Hematopoietic multipotent progenitor cell (in vitro differentiated cells): ENCODE measurements at places on chromosomes 4 and X.

- DNase-seq: no peak
These were observed 4.2 kb downstream of the TCEAL6 start for GRCh38 chrX:102138064-102138463.

GRCh38 chr4:80592950-80593349 is 257.4 kb downstream of the CFAP299 start:
- no peak for DNase-seq

- DNase-seq: no peak
These were observed 72.0 kb upstream of the DHRSX start for GRCh38 chrX:2572740-2573139.

- DNase-seq: no peak
These were observed 22.9 kb upstream of the CPE start for GRCh38 chr4:165355900-165356300.

DNA sequence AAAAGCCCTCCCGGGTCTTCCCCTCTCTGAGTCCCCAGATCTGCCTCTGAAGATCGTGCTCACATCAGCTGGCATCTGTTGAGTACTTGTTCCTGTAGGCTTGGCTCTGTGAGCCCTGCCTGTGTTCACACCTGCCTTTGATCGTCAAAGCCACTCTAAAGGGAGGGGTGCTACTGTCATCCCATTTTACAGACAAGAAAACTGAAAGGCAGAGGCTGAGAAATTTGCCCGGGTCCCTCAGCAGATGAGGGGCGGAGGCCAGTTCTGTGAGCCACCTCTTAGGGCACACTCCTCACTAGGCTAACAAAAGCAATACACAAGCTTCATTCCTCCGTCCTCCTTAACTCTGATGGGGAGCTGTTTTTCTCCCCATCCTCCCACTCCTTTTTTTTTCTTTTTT is 655 bp downstream of the CYTL1 start:
- DNase-seq: no peak

GRCh38 chr4:8157944-8158709 is 486 bp downstream of the ABLIM2 start:
- DNase-seq: no peak

GRCh38 chr4:66820681-66821080 is 724.6 kb downstream of the CENPC start:
- no peak for DNase-seq

DNA sequence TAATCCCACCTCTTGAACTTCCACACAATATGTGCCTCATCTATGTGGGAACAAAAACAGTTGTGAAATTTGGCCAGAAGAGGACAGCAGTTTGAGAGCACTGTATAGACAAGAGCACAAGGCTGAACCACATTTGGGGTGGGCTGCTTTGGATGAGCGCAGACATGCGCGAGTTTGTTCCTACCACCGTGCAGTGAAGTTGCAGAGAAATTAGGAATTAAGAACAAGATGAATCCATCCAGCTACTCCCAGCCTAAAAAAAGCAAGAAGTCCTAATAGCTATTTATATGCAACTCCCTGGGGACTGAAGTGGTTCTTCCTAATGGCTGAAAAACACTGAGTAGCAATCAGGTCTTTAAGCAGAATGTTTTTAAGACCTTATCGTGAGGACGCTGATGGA is 1.0 kb downstream of the GAB3 start:
- no peak for DNase-seq

DNA sequence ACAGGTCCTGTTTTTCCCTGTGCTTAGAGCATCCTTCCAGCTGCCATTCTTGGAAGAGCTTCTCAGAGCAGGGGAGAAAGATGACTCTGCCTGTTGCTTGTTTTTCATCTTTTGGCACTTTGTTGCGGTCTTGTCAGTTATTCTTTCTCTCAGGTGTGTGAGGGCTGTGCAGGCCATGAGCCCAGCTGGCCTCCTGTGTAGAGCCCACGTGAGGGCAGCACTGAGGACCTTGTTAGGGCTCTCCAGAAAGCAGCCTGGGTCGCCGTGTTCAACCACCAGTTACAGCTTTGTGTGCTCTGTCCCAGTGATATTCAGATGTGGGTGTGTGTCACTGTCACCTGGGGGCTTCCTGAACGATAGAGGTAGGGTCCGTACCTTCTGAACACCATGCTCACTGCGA is 52.8 kb downstream of the NOP14 start:
- no peak for DNase-seq

DNA sequence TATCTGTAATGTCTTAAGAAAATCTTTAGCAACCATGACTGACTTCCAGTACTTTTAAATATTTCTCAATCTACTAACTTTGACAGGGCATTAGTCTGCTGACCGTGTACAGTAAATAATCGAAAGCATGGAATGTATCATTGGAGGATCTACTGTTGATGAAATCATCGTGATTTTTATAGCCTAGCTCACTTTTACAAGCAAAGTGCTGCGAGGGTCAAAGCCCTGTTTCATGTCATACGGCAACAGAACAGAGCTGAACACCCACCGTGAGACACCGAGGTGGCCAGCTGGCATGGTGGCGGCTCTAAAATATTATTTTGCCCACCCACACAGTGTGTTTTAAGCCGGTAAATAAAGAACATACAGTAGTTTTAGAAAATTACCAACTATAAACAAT is 679.3 kb downstream of the FAT4 start:
- no peak for DNase-seq

DNA sequence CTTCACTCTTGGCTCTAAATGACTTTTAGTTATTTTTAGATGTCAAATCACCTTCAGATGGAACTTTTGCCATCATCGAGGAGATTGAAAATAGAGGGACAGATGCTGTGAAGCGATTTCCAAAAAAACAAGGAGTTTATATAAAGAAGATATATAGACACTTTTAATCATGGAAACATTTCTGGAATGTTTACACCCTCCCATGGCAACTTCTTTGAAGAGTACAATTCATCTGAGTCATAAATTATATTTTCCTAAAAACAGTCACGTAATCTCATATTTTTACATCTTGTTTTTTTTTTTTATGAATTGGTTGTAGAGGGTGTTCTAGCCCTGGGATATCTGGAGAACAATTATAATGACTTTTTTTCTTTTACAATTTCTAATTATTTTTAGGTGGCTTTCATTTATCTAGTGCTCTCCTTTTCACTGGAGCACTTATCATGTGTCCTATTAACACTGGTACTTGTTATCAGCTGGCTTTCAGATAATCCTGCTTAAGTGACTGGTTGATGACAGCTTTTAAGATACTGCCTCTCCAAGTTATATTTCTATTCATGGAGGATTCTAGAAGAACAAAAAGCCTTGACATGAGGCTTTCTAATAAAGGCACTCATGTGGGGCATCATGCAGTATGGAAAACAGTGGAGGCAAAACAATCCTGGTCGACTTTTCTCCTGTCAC is 24.9 kb downstream of the PCDH7 start:
- no peak for DNase-seq

GRCh38 chr4:110197529-110198042 is 829 bp downstream of the ELOVL6 start:
- peak; percentile 74 for DNase-seq

GRCh38 chrX:130079824-130080406 is 30.4 kb downstream of the ELF4 start:
- no peak for DNase-seq

- DNase-seq: no peak
These were observed 1447.0 kb downstream of the C4orf33 start for GRCh38 chr4:130542953-130543352.

GRCh38 chr4:17120761-17121160 is 222.3 kb upstream of the LDB2 start:
- DNase-seq: no peak

- DNase-seq: no peak
These were observed 112.8 kb upstream of the LRPAP1 start for GRCh38 chr4:3644849-3645627.

DNA sequence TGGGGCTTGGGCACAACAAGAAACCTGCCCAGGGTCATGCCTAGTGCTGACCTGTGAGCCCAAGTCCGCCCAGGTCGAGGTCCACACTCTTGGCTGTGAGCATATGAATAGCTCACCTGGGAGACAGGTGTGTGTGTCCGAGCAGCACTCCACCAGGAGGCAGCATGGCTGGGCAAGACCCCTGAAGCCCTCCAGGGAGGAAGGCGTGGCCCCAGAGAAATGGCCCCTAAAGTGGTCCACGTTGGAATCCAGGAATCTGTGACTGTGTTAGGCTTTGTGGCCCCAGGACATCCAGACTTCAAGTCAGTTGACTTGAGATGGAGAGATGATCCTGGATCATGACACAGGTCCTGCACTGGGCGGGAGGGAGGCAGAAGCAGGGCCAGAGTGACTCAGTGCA is 138.8 kb downstream of the CPZ start:
- DNase-seq: no peak

DNA sequence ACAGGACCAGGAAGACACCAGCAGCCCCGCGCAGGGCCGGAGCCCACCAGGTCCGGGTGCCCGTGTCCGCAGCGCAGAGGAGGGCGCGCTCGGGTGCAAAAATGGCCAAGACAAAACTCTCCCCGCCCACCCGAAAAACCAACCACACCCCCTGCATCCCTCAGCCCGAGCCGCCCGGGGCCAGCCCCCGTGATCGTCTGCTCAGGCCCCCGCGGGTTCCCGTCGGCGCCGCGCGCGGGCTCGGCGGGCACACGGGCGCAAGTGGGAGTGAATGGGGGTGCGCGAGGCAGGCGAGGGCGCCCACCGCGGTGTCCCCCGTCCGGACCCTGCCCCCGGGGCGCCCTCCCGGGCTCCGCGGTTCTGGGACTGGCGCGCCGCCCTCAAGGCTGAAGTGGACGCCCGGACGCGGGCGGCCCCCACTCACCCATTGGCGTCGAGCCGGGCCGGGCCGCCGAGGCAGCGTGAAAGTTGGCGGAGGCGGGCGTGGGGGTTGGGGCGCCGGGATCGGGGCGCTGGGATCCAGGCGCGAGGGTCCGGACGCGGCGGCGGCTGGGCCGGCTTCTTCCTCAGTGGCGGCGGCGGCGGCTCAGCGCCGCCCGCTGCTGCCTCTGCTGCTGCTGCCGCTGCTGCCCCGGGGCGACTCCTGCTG is 393 bp downstream of the SH3KBP1 start:
- DNase-seq: no peak

DNA sequence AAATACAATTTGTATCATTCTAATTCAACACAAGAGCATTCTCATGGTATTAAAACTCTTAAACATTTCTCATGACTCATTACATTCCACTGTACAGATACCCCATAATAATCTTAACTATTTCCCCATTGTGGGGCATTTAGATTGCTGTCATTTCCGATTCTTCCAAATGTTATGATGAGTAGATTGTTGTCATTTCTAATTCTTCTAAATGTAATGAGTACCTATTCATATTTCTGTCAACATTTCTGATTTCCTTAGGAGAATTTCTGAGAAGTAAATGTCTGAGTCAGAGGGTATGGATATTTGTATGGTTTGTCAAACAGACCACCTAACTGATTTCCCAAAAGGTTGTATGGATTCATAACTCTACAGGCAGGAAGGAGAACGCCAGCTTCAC is 8.3 kb downstream of the S100G start:
- no peak for DNase-seq

DNA sequence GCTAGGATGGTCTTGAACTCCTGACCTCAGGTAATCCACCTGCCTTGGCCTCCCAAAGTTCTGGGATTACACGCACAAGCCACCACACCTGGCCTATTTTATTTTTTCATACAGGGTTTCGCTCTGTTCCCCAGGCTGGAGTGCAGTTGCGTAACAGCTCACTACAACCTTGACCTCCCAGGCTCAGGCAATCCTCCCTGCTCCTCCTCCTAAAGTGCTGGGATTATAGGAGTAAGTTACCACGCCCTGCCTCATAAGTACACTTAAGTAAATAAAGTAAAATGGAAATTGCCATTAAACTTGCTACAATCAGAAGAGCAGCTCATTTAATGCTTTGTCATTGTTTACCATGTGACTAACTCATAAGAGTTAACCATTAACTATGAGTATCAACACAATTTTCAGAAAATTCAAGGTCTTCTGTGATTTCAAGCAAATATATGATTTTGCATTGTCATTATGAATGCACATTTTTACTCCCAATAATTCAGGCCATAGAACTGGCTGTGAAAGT is 12.3 kb downstream of the UGDH start:
- no peak for DNase-seq

DNA sequence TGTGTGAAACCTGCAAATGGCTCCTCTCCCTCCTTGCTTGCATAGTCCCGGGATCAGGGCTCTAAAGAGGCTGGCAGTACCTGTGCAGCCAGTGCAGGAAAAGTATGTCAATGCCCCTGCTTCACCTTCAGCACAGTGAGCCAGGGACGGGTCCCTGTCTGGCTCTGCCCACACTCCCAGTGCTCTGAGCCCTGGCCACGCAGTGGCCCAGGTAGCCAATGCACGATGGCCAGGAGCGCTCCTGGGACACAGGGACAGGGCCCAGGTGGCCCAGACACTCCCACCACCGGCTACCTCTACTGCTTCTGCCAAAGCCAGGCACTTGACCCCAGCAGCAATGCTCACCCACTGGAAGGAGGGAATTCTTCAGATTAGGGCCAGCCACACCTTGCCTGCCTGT is 68.0 kb upstream of the MAGEA10 start:
- no peak for DNase-seq

GRCh38 chrX:117990438-117990837 is 126.2 kb downstream of the KLHL13 start:
- DNase-seq: no peak
